A172 (cell line): ENCODE measurements at places on chromosomes 1 and 21. TPM values are rescaled to one million over a fixed set of nuclear protein-coding genes. Genes with fewer than 3 reads are reported as not detected.

GRCh38 chr1:67764633-67765032 is 68.6 kb downstream of the GNG12 start:
- no peak for DNase-seq

DNA sequence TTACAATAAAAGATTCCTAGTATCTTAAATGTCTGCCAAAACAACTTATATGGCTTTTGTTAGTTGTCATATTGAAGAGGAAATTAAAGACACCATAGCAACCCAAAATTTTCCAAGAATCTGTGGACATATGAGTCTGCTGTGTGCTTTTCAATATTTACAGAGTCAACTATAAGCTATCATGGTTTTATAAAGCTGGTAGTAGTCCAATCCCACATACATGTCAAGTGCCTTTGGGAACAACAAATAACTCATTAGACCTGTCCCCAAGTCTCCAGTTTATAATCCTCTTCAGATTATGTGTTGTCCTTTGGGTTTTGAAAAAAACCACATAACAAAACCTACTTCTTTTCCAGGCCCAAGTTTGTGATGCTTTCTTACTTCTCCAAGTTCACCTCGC is 293.8 kb upstream of the USP25 start:
- DNase-seq: no peak

DNA sequence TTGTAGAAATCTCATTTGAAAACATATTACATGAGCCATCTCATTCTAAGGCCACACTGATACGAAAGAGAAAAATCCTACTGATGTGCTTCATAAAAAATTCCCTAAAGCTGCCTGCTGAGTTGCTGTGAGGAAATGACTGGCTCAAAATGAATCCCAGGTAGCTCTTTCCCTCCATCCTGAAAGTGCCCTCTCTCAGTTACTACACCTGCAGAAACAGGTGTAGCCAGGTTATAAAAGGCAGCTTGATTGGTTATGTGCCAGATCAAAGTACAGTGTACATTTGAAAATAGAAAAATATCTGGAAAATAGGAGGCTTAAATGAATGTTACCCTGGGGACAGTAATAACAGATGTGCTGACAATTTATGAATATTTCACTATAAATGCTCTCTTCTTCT is 833.4 kb upstream of the ADGRL4 start:
- DNase-seq: no peak

DNA sequence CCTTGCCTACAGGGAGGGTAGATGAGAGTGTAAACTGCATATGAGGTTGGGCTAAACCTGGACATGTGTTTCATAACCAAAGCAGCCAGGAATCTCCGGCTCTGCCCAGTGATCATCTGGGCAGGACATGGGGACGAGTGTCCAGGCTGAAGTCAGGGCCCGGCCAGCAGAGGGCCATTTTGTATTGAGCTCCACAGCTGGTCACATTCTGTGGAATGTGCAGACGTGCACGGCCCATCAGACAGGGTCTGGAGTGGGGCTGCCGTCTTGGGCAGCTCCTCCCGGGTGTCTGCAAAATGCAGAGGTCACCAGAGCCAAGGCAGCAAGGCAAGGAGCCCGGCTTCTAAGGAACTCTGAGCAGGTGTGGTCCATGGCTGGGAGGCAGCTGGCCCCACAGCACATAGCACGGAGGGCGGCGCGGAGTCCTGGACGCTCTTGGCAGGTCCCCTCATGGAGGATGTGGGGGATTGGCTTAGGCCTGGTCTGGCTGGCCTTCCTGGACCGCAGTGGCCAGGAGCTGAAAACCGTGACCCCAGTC is 6.2 kb downstream of the LRRC3 start:
- DNase-seq: no peak

- peak; percentile 92 for DNase-seq
Observed at GRCh38 chr1:8077120-8077573, 51.0 kb upstream of the ERRFI1 start.

- no peak for DNase-seq
Observed at GRCh38 chr1:221939607-221940006, 197.7 kb upstream of the DUSP10 start.

Gene LEMD1
- 0.36 and 0.60 TPM in 2 replicates for total RNA-seq

Gene CR1L
- total RNA-seq: not detected in 2 replicates
